ENCODE measurements at places on chromosomes 5 and 9.
A peak's percentile ranks its signal among the peaks of the same experiment; 100 is the strongest.

- DNase-seq = peak; percentile 54
Measured at GRCh38 chr9:130444565-130445221, at the start of gene ASS1. TSS of gene ASS1 (plus strand) at chr9:130444961. CDS start at chr9:130452229, 7,268 bp downstream.

DNA sequence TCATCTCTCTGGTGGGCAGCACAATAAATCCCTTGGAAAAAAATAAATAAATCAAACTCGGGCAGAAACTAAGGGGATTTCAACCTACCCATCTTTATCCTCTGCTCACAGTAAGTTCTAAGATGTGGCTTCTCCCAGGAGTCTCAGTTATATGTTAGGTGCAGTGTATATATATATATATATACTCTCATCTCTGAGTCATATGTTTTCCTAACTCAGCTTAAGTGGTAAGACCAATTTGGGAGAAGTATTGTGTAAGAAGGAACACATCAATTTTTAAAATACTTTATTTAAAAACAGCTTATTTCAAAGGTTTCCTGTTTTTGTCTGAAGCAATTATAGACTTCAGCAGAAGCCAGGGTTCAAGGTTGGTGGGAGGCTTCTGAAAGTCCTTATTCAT is 20.3 kb upstream of the OSMR start:
- DNase-seq = no peak

DNA sequence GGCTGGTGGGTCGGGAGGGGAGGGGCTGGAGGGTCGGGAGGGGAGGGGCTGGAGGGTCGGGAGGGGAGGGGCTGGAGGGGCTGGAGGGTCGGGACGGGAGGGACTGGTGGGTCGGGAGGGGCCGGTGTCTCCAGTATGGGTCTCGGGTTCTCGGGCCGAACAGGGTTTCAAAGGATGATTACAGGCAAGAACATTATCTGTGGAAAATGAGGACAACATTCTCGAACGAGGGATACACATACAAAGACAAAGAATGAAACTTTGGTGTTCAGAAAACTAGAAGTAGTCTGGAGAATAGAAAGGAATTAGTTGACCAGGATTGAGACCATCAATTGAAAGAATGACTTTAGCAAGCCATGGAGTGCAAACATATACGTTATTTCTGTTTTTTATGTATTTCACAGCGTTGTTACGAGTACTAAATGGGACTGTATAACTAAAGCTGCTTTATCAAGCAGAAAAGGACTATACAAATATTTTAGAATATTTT is 360 bp upstream of the ZCCHC10 start:
- DNase-seq = no peak

GRCh38 chr5:148457183-148457620 is 73.4 kb downstream of the FBXO38 start:
- peak; percentile 22 for DNase-seq

DNA sequence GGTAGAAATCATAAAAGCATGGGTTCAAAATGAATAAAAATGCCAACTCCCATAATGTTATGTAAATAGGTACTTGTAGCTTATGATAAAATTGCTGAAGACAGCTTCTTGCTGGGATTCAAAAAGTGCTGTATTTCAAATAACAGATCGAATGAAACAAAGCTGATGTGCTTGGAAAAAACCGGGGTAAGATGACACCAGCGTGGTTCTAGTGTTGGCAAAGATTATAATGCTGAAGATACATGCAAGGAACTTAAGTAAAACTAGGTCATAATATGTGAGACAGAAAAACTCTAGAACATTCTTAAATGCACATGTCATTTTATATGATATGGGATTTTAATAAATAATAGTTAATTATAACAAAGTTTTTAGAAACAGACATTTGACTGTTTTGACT is 44.4 kb upstream of the APC start:
- DNase-seq = no peak

DNA sequence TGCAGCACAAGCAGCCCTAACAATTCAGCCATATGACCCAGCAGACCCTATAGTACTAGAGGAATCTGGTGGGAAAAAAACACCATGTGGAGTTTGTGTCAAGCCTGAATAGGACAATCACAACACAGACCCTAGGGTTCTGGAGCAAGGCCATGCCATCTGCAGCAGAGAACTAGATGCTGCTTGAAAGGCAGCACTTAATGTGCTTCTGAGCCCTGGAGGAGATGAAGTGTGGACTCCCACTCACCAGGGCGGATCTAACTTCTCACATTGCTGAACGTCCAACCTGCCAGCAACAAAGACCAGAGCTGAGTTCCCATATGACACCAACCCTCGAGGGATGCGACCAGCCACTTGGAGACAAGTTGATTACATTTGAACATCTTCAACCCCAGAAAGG is 43.2 kb downstream of the GABBR2 start:
- no peak for DNase-seq

GRCh38 chr5:35096932-35097331 is 49.2 kb upstream of the AGXT2 start:
- DNase-seq = no peak

GRCh38 chr5:119453040-119453373 is 710 bp downstream of the HSD17B4 start:
- no peak for DNase-seq

GRCh38 chr5:87741881-87742280 is 329.2 kb upstream of the CCNH start:
- DNase-seq = no peak

DNA sequence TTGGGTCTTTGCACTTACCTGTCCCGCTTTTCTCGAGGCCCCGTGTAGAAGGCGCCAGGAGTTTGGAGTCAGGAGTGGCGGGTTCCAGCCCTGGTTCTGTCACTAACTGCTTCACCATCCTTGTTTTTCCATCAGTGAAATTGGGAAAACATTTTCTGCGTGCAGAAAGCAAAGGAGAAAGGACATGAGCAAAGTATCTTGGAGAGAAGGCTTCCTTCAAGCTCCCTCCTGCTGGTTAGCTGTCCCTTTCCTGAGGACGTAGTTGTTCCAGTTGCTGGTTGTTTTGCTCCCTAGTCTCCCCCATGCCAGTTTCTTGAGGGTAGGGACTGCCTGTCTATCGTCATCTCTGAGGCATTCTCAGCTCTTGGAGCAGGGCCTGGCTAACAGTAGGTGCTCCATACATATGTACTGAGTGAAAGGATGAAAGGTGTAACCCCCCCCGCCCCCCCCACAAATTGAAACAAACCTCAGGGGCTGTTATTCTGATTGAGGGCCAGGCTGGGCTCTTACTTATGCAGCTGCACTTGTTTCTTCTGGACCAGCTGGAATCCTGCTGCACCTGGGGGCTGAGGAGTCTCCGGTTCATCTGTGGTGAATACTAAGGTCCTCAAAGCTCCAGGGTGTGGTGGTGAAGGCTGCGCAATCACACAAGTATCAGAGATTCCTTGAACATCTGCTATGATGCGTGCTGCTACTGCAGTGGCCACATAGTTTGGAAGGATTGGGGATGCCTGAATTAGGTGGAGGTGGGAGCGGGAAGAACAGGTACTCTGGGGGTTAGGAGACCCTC is 1.0 kb downstream of the SMIM3 start:
- DNase-seq = no peak

- no peak for DNase-seq
Measured at GRCh38 chr5:126948011-126948355, 82.4 kb downstream of the MARCHF3 start.

GRCh38 chr5:113202746-113203716 is 226.4 kb downstream of the DCP2 start:
- DNase-seq = no peak

DNA sequence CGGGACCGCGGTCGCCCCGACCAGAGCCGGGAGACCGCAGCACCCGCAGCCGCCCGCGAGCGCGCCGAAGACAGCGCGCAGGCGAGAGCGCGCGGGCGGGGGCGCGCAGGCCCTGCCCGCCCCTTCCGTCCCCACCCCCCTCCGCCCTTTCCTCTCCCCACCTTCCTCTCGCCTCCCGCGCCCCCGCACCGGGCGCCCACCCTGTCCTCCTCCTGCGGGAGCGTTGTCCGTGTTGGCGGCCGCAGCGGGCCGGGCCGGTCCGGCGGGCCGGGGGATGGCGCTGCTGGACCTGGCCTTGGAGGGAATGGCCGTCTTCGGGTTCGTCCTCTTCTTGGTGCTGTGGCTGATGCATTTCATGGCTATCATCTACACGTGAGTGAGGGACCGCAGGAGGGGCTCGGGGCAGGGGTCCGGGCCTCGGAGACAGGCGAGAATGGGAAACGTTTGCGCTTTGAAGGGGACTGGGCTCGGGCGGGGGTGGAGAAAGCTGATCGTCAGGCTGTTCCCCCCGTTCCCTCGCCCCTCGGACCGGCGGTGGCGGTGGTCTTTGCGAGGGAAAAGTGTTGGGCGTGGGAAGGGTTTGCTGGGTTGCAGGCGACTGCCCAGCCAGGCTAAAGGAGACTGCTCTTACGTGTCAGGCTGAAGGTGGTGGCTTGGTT is 457 bp downstream of the UGCG start:
- no peak for DNase-seq

DNA sequence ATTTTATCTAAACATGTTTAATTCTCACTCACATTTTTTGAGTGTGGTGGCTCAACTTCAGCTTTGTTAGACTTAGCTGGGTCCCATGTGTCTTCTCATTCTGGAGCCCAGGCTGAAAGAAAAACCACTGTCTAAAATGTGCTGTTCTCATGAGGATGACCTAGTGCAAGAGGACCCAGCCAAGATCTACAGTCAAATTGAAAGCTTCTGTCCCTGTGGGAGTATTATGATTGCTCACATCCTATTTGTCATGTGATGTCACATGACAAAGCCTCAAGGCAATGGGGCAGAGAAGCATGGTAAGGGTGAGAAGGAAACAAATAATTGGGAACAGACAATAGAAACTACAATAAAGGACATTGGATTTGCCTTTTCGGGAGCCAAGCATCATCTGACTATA is 113.4 kb upstream of the ASTN2 start:
- DNase-seq = no peak

DNA sequence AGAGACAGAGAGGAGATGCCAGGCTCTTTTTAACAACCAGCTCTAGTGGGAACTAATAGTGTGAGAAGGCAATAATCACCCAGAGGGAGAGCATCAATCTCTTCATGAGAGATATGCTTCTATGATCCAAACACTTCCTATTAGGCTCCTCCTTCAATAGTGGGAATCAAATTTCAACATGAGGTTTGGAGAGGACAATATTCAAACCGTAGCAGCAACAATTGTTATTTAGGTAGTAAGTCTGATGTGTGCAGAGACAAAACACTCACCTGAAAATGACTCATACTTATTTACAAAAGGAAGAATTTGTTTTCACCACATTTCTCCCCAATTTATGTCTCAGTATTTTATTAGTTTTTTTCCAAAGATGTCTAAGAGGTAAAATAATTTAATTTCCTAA is 144.3 kb downstream of the ST8SIA4 start:
- DNase-seq = no peak

- DNase-seq = no peak
Measured at GRCh38 chr5:178438796-178439195, 151.4 kb downstream of the COL23A1 start.

DNA sequence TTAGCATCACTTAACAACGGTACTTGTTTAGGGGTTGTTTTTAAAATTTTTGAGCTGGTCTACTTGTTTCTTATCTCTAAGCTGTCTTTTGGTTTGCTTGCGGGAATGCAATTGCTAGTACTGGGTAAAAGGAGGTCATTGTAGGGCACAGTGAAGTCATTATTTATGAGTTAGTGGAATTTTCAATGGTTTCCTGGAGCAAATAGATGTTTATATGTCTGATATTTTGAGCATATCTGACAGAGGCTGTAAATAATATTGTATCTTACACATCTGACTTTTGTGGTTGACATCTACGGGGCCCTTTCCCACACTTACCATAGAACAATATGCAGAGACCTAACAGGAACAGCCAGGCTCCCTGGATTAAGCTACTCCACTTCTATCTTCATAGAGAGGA is 90.4 kb upstream of the IL6ST start:
- DNase-seq = no peak

DNA sequence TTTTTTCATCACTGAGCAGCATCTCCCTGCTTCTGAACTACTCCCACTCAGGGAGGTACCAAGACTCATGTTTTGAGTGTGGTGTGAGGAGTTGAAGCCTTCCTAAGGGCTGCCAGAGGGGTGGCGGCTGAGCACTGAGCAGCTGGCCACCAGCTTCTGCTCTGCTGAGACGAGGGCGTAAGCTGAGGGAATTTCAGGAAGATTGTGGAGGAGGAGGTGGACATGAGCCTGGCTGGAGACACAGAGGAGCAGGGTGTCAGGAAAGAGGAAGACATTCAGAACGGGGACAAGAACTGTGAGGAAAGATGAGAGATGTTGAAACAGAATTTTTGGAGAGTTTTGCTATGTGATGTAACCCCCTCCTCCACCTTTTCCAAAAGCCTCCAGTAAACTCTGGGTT is 7.8 kb downstream of the LCP2 start:
- no peak for DNase-seq

DNA sequence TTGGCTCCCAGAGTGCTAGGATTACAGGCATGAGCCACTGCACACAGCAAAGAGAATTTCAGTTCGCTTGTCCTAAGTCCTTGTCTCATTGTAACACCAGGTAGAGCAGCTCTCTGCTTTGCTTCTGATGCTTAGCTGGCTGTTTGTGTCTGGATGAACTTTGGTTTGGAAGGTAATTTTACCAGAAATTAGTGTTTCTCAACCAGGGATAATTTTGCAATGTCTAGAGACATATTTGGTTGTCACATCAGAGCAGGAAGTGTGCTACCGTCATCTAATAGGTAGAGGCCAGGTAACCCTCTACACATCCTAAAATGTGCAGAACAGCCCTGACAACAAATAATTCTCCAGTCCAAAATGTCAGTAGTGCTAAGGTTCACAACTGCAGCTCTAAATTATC is 108.8 kb downstream of the SNX18 start:
- DNase-seq = no peak

DNA sequence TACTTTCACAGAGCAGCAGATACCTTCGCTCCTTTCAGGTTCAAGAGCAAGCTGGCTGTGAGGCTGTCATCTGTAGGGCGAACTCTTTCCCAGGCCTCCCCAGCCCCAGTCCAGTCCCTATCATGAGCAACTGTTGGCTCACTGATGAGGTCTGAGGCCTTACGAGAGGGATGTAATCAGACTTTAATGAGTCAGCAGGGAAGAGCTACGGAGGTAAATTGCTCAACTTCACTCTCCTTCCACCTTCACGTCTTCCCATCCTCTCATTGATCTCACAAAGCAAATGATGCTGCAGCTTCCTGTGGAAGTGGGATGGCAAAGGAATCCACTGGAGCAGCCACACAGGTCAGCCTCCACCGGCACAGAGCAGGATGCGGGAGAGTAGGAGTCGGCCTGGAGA is 130.7 kb upstream of the TBCA start:
- no peak for DNase-seq

DNA sequence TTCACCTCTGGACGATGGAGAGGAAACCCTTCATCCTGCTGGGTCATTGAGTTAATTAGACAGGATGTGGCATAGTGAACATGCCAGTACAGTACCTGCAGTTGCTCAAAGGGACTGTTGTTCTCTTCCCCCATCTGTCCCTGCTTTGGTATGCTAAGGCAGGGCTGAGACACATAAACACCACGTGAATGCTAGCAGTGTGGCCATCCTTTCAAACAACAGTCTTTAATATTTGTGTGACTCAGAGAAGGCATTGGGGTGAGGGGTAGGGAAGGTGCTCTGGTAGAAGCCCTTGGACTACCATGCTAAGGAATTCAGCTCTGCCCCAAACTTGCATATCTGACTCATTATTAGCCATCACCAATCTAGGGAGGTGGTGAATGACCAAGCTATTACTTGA is 180.2 kb upstream of the ZNF618 start:
- no peak for DNase-seq

GRCh38 chr9:98332405-98332831 is 77.0 kb upstream of the TBC1D2 start:
- no peak for DNase-seq

All from NCI-H1930 (cell line).